Stimulated activated CD4-positive, alpha-beta T cell treated with anti-CD3 and anti-CD28 coated beads, Interleukin-4, amount 100 ng/mL, for 4 hours (primary cell): ENCODE measurements at places on chromosomes 3 and 15.

DNA sequence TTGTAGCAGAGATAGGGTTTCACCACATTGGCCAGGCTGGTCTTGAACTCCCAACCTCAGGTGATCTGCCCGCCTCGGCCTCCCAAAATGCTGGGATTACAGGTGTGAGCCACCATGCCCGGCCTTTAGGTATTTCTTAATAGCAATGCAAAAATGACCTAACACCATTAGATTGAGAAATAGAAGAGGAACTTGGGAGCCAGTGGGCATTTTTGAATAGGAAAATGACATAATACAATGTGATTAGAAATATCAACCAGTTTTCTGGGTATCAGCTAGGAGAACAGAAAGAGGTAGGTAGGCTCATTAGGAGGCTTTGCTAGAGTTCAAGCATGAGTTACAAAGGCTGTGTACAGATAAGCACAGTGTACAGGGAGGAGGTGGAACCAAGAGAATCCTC lies 101.8 kb upstream of the TBC1D5 start:
- DNase-seq = no peak

DNA sequence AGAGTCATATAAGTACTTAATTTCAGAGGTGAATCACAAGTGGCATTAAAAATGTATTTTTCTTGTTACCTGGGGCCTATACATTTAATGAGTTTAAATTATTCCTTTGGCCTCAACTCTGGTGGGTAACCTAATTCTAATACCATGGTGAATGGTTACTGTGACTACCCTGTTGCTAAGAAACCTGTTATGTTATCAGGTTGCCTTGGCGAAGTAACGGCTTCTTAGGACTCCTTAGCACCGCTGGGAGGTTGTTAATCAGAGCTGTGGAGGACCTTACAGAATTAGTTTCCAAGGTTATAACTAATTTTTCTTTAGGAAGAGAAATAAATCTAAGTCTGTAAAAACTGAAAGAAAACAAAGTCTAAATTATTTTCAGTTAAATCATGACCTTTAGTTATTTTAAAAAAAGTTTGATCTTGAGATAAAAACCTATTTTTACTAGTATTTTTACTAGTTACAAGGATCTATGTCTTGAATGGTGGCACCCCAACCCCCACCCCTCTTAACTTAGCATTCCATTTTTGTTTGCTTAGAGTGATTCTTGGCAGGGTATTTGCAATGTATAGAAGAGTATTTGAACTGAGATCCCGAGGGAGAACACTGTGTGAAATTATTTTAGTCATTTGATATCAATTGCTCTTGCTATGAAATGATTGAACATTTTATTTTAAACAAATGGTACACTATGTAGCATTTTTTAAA lies 155.5 kb downstream of the FNDC3B start:
- DNase-seq = no peak

- DNase-seq = no peak
Measured at GRCh38 chr3:137468446-137468845, 295.7 kb upstream of the SOX14 start.

DNA sequence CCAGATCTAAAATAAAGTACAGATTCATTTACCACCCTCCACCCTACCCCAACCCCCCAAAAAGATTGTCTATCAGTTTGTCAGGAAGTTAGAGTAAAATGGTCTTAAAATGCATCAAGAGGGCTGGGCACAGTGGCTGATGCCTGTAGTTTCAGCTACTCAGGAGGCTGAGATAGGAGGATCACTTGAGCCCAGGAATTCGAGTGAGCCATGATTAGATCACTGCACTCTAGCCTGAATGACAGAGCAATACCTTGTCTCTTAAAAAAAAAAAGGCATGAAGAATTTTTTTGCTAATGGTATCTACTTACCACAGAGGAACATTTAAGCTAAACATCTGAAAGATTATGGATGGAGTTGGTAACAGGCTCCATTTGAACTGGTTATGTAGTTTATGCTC lies 71.0 kb downstream of the RBM6 start:
- no peak for DNase-seq

GRCh38 chr3:100185847-100186246 lies 71.5 kb upstream of the FILIP1L start:
- no peak for DNase-seq

DNA sequence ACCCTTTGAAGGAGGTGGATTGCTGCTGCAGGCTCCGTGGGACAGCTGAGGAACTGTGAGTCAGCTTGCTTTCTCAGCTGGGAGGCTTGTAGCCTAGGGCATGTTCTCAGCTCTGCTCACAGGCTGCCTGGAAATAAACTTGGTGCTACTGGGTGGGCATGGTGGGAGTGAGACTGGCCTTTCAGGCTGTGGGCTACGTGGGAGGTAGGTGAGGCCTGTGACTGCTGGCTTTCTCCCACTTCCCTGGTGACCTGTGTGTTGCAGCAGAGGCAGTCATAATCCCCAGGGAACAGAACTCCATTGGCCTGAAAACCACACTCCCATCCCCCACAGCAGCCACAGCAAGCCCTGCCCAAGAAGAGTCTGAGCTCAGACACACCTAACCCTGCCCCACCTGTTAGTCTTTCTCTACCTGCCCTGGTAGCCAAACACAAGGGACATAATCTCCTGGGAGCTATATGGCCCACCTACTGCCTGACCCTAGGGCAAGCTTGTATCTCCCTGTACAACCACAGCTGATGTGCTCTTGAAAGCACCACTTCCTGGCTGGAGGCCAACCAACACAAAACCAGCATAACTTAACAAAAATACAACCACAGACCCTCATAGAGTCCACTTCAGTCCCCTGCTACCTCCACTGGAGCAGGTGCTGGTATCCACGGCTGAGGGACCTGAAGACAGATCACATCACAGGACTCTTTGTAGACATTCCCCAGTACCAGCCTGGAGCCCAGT lies 236.5 kb downstream of the SQOR start:
- DNase-seq = no peak

DNA sequence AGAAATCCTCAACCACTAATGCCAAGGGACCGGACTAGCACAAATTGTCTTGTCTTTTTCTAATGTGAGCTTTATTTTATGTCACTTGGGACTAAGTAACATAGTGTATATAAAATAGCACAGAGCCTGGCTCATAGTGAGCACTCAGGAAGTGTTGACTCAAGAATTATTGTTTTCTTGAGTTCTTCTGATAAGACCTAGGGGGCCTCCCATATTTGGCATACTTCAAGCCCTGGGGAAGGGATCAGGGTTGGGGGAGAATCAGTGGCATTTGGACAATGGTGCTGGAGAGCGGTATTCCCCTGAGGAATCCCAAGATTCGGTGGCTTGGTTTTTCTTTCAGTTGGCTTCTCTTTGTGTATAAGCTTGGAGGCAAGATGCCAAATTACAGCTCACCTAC lies 19.4 kb downstream of the ZNF80 start:
- DNase-seq = no peak

DNA sequence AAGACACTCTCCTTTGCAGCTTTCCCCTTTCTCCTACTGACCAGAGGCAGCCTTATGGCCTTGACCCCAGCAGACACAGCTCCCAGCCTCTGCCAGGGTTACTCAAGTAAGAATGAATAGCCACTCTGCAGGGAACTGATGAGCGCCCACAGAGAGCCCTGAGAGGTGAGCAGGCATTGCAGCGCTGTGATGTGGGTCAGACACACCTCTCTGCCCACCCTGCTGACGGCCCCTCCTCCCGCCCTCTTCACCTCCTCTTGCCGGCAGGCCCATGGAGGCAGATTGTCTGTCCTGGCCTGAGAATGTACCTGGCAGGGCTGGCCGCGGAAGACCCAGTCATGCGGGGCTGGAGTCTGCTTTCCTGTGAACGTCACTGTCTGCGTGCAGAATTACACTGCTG lies 512.6 kb upstream of the PPP2R3A start:
- DNase-seq = no peak

- DNase-seq = no peak
Measured at GRCh38 chr3:187277129-187277462, 14.4 kb downstream of the MASP1 start.

GRCh38 chr3:177474652-177475355 lies 277.5 kb upstream of the TBL1XR1 start:
- no peak for DNase-seq

- no peak for DNase-seq
Measured at GRCh38 chr15:35256141-35256540, 171.0 kb upstream of the NANOGP8 start.

DNA sequence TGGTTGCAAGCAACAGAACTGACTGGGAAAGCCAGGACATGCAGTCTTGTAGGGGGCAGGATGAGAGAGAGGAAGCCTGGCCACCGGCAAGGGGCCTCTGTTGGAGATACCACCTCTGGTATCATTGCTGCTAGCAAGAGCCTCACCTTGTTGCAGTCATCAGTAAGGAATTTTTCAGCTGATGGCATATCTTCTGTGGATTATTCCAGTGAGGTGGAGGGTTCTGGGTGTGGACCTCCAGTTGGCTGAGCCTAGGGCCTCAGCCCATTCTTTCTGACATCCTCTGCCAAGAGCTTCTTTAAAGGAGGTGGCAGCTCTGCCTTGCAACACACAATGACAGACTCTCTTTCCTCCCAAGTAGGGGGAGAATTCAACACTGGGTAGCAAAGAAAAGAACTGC lies 128.9 kb downstream of the AQP9 start:
- DNase-seq = no peak

DNA sequence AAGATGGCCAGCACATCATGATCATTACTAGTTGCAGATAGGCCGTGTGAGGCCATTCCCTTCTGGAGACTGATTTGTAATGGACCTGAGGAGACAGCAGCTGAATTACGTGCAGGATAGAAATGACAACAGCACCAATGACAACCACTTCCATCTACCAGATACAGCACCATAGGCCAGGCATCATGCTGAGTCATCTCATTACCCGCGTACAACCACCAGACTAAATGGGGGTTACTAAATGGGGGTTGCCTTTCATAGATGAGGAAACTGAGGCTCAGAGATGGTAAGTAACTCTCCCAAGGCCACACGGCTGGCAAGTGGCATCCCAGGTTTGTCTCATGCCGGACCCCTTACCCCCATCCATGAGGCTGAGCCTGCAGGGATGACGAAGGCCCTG lies 32.8 kb upstream of the FAM107A start:
- DNase-seq = no peak

GRCh38 chr15:64581408-64581761 lies 121.0 kb downstream of the ZNF609 start:
- DNase-seq = no peak

GRCh38 chr3:66392512-66392911 lies 108.3 kb downstream of the LRIG1 start:
- DNase-seq = no peak

DNA sequence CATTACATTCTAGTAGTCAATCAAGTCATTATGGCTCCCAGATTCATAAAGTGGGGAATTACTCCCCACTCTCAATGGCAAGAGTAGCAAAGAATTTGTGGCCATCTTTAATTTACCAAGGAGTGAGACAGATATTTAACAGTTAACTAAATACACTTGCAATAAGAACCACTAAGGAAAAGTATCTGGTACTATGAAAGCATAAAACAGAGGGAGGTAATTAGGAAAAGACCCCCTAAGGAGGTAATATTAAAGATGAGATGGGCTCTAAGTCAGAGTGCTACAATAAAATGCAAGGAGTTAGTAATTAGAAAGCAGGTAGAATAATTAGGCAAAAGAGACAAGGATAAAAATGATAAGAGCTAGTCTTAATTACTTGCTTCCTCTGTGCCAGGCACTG lies 301.9 kb downstream of the CHL1 start:
- DNase-seq = no peak

- no peak for DNase-seq
Measured at GRCh38 chr15:71603379-71603778, 207.0 kb upstream of the NR2E3 start.

DNA sequence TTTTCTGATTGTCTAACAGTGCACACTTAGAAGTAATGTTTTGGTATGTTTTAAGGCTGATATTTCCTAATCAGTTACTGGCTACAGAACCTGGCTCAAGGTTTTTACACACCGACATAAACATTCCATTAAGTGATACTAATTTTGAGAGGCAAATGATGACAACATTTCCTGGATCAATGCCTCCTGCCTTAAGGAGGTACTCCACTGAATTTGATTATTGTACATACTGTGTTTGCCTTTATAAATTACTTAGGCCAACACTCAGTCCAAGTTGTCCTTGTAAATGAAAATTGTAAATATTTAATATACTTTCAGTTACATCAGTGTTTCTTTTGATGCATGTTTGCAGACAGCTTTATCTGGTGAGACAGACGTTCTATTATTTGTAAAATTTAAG lies 24.2 kb upstream of the LXN start:
- DNase-seq = no peak

DNA sequence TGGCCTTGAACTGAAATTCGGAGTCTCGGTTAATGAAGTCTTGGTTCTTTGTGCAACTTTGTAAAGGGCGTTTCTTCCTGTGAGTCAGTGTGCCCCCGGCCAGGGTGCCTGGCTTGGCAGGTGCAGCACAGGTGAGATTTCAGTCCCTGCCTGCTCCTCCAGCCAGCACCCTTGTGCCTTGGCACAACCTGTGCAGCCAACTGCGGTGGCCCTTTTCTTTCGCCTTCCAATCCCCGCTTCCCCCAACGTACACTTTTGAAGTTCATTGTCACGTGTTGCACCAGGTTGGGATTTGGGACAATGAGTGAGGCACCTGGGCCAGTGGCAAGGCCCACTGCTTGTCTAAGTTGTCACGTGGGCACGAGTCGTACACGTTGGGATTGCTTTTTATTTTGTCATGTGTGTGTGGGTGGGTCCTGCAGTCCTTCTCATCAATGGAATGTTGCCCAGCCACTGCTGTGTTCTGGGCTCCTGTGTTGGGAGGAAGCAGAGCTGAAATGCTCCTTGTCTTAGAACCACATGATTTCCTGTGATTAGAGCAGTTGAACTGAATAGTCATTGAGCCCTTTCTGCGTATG lies 242.9 kb upstream of the BHLHE40 start:
- no peak for DNase-seq

- DNase-seq = no peak
Measured at GRCh38 chr15:25236143-25236860, 202.5 kb downstream of the UBE3A start.

GRCh38 chr3:155076888-155077287 lies 3.2 kb upstream of the MME start:
- no peak for DNase-seq

DNA sequence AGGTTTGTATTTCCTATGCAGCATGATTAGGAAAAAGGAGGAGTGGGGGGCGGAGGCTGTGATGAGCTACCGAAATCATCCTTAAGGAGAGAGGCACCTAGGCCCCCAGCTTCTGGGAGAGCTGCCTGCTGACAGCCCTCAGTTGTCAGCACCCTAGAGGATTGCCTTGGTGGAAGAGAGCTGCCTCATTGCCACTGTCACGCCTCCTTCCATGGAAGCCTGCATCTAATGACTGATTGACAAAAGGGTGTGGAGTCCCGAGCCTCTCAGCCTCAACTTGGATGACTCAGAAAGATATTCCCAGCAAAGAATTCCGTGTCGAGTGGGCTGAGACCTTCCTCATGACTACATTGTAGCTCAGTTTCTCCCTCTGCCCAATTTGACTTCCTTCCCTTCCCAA lies 320.4 kb upstream of the PROK2 start:
- no peak for DNase-seq

- DNase-seq = no peak
Measured at GRCh38 chr15:25932696-25933095, 69.6 kb upstream of the ATP10A start.
